ENCODE measurements at places on chromosomes 6 and 20.

GRCh38 chr20:1463971-1464570 lies 2.6 kb downstream of the NSFL1C start:
- H3K4me1 ChIP-seq: peaks cover 47% of the 10 kb centered on the region
- peaks cover 20% of the 10 kb centered on the region for H3K27me3 ChIP-seq
- H3K4me3 ChIP-seq: peak overlapping the region; percentile 13
- DNase-seq: no peak

GRCh38 chr6:5007531-5007930 lies 3.7 kb upstream of the RPP40 start:
- H3K4me3 ChIP-seq: no peak overlapping the region
- peaks cover 16% of the 10 kb centered on the region for H3K4me1 ChIP-seq
- no peak for DNase-seq
- no peaks in the 10 kb centered on the region for H3K27me3 ChIP-seq
- H3K27ac ChIP-seq: no peak overlapping the region
- no peaks in the 10 kb centered on the region for H3K36me3 ChIP-seq

GRCh38 chr6:3204921-3205320 lies 22.5 kb downstream of the TUBB2B start:
- H3K36me3 ChIP-seq: no peaks in the 10 kb centered on the region
- H3K27ac ChIP-seq: no peak overlapping the region
- H3K27me3 ChIP-seq: peaks cover 38% of the 10 kb centered on the region
- no peak for DNase-seq
- H3K4me3 ChIP-seq: no peak overlapping the region

GRCh38 chr20:5864873-5865587 lies 85.3 kb downstream of the TRMT6 start:
- no peaks in the 10 kb centered on the region for H3K27me3 ChIP-seq
- no peak overlapping the region for H3K27ac ChIP-seq
- peaks cover 14% of the 10 kb centered on the region for H3K4me1 ChIP-seq
- H3K4me3 ChIP-seq: no peak overlapping the region
- H3K36me3 ChIP-seq: peaks cover 3% of the 10 kb centered on the region

GRCh38 chr20:18614244-18614643 lies 26.4 kb downstream of the DTD1 start:
- no peaks in the 10 kb centered on the region for H3K36me3 ChIP-seq
- H3K27me3 ChIP-seq: no peaks in the 10 kb centered on the region
- no peak overlapping the region for H3K4me3 ChIP-seq
- DNase-seq: no peak
- H3K4me1 ChIP-seq: no peaks in the 10 kb centered on the region

DNA sequence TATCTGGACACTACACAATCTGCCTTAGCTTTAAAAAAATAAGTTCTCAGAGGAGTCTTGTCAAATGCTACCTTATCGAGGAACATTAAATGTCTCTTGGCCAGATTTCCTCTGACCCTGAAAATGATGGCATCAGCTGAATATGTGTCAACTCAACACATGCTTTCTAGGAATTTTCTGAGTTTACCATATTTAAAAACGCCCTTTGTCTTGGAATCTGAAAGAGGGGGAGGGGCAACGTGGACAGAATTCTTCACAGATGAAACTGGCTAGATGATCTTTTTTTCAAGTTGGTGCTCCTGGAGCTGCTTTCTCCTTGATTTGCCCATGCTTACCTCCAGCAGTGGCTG lies 5.1 kb downstream of the SOX4 start:
- peaks cover 51% of the 10 kb centered on the region for H3K27me3 ChIP-seq
- H3K36me3 ChIP-seq: peaks cover 10% of the 10 kb centered on the region
- peaks cover 22% of the 10 kb centered on the region for H3K4me1 ChIP-seq
- H3K27ac ChIP-seq: no peak overlapping the region

- DNase-seq: peak; percentile 53
- H3K27me3 ChIP-seq: peaks cover 18% of the 10 kb centered on the region
- no peak overlapping the region for H3K4me3 ChIP-seq
- peaks cover 2% of the 10 kb centered on the region for H3K4me1 ChIP-seq
- H3K36me3 ChIP-seq: no peaks in the 10 kb centered on the region
- no peak overlapping the region for H3K27ac ChIP-seq
These were observed 17.8 kb upstream of the FNDC1 start for GRCh38 chr6:159151266-159151855.
